ENCODE measurements at places on chromosomes 4 and X.

- no peak overlapping the region for H3K4me3 ChIP-seq
- no peak overlapping the region for H3K27ac ChIP-seq
- H3K4me1 ChIP-seq, result no peaks in the 10 kb centered on the region
- no peaks in the 10 kb centered on the region for H3K36me3 ChIP-seq
Observed at GRCh38 chr4:133555671-133556070, 406.6 kb downstream of the PCDH10 start.

DNA sequence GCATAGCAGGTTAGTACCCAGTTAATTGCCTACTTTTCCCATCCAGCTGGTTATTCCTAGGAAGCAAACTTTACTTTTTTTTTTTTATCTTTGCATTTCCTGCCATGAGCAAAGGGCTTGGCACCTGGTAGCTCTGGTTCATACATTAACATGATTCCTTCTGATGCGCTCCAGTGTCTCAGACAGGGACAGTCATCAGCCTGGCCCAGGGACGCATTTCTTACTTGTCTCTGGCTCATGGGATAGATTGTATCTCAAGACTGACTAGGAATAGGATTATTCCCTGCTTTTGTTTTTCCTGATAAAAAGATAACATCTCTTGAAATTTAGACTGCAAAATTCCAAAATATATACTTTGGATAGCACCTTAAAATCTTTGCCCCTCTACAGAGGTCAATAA is 571.5 kb upstream of the TENM3 start:
- no peaks in the 10 kb centered on the region for H3K36me3 ChIP-seq
- H3K4me3 ChIP-seq, result no peak overlapping the region
- no peak overlapping the region for H3K27ac ChIP-seq

DNA sequence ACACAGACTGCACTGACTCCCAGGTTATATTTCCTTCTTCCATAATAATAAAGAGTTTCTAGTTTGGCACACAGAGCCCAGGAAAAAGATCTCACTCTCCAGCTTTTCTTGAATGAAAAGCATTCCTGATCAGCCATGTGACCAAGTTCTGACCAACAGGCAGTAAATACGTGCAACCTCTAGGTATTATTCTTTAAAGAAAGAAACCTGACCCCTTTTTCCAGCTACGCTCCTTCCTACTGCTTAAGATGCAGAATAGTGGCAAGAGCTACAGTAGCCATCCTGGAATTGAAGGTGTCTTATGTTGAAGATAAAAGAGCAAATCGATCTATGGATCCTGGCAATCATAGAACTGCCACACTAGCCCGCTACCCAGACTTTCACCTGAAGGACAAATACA is 76.7 kb downstream of the LRBA start:
- H3K27ac ChIP-seq, result no peak overlapping the region
- DNase-seq, result no peak
- no peaks in the 10 kb centered on the region for H3K27me3 ChIP-seq

GRCh38 chrX:126165401-126165720 is 728 bp downstream of the DCAF12L2 start:
- DNase-seq, result no peak
- H3K4me1 ChIP-seq, result no peaks in the 10 kb centered on the region
- H3K36me3 ChIP-seq, result no peaks in the 10 kb centered on the region
- no peaks in the 10 kb centered on the region for H3K27me3 ChIP-seq
- H3K4me3 ChIP-seq, result peak overlapping the region; percentile 55
- H3K27ac ChIP-seq, result no peak overlapping the region

- no peak overlapping the region for H3K27ac ChIP-seq
- H3K4me3 ChIP-seq, result no peak overlapping the region
- H3K36me3 ChIP-seq, result no peaks in the 10 kb centered on the region
Observed at GRCh38 chr4:104818579-104818978, 323.9 kb upstream of the CXXC4 start.

DNA sequence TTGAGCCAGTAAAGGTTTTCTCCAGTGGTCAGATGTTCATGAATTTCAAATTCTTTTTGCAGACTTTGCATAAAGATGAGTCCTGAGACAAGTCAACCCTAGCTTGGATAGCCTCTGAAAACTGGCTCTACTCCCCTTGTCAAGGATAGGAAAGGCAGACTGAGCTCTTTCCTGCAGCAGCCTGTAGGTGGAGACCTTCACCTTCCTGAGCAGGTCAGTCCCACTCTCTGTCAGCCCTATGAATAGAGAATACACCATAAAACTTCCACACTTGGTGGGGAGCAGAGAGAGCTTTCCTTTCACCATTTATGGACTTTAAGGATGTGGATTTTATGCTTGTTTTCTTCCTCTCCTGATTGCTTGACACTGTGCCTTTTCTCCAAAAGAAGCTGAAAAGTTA is 41.9 kb downstream of the PCDH19 start:
- H3K27ac ChIP-seq, result no peak overlapping the region
- H3K36me3 ChIP-seq, result no peaks in the 10 kb centered on the region
- H3K4me1 ChIP-seq, result no peaks in the 10 kb centered on the region
- DNase-seq, result no peak

DNA sequence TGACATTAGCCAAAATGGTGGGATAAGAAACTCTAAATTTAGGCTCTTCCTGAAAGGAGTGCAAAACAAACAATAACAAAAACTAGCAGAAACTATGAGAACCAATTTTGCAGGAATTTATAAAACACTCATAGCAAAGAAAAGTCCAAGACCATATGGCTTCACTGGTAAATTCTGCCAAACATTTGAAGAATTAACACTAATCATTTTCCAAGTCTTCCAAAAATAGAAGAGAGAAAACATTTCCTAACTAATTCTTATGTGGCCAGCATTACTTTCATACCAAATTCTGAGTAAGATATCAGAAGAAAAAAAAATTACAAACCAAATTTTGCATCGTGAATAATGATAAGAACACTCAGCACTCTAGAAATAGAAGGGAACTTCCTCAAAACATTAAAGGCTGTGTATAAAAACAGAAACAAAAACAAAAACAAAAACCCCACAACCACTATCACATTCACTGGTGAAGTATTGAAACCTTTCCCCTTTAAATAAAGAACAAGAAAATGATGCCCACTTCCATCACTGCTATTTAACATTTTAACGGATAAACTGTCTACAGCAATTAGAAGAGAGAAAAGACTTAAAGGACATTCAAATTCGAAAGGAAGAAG is 524.3 kb upstream of the GALNTL6 start:
- no peak overlapping the region for H3K27ac ChIP-seq
- H3K4me1 ChIP-seq, result no peaks in the 10 kb centered on the region
- no peak for DNase-seq
- H3K27me3 ChIP-seq, result no peaks in the 10 kb centered on the region
- no peak overlapping the region for H3K4me3 ChIP-seq

- no peaks in the 10 kb centered on the region for H3K27me3 ChIP-seq
- no peak for DNase-seq
- no peak overlapping the region for H3K4me3 ChIP-seq
- no peaks in the 10 kb centered on the region for H3K4me1 ChIP-seq
Observed at GRCh38 chr4:32488690-32489089, 1768.5 kb downstream of the PCDH7 start.

DNA sequence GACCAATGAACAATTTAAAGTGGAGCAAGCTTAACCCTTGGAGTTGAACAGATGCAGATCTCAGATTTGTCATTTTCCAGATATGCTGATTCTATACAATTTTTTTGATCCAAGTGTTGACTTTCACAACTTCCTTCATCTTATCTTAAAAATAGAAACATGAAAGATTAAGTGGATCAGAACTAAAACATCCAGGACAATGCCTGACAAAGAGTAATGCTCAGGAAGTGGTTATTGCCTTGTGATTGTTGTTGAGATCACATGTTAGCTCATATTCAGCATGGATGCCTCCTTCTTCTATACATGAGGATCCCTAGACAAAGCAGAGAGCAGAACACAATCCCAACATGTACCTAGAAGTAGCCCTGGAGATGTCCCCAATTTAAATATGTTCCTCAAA is 160.9 kb downstream of the PPARGC1A start:
- no peak overlapping the region for H3K27ac ChIP-seq
- no peaks in the 10 kb centered on the region for H3K27me3 ChIP-seq
- H3K36me3 ChIP-seq, result no peaks in the 10 kb centered on the region
- H3K4me1 ChIP-seq, result no peaks in the 10 kb centered on the region
- no peak overlapping the region for H3K4me3 ChIP-seq
- no peak for DNase-seq

DNA sequence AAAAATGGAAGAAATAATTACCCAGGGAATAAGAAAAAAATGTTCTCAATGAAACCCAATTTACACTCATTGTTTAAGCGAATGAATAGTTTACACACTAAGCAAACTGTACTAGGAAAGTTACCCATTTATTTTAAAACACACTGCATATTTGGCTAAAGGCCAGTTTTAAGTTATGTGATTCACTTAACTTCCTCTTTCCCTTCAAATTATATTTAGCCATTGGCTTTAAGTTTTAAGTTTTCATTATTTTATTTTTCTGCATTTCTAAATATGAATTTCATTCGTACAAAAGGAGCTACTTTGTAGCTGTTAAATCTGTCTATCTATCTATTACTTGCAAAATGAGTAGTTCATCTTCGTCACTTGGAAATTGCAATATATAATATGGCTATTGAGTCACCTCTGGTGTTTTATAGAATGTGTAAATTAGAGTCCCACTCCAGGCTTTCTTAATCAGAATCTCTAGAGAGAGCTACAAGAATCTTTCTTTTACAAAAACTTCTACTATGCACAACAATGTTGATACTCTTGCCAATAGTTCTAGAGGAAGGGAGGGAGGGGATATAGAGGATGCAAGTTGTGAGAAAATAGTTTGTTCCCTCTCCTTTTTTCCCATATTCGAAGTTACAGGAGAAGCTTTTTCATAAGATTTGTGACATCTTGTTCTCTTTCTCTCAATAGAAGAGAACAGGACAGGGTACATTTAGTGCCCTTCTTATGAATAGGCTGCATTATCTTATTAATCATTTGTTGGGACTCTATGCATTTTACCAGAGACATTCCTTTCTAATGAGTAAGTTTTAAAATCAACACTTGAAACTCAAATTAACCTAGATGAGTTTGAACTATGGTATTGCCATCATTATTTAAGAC is 41.8 kb downstream of the SULT1B1 start:
- DNase-seq, result no peak
- no peaks in the 10 kb centered on the region for H3K4me1 ChIP-seq
- H3K27ac ChIP-seq, result no peak overlapping the region
- no peaks in the 10 kb centered on the region for H3K27me3 ChIP-seq
- H3K4me3 ChIP-seq, result no peak overlapping the region

GRCh38 chr4:151624626-151625565 is 135.9 kb downstream of the GATB start:
- peak; percentile 30 for DNase-seq
- H3K36me3 ChIP-seq, result no peaks in the 10 kb centered on the region
- no peak overlapping the region for H3K27ac ChIP-seq
- H3K4me1 ChIP-seq, result peaks cover 12% of the 10 kb centered on the region
- no peak overlapping the region for H3K4me3 ChIP-seq

GRCh38 chr4:69881173-69881773 is 21.3 kb upstream of the SULT1E1 start:
- H3K27ac ChIP-seq, result no peak overlapping the region
- peak; percentile 28 for DNase-seq
- H3K36me3 ChIP-seq, result no peaks in the 10 kb centered on the region
- H3K27me3 ChIP-seq, result no peaks in the 10 kb centered on the region
- H3K4me3 ChIP-seq, result no peak overlapping the region

DNA sequence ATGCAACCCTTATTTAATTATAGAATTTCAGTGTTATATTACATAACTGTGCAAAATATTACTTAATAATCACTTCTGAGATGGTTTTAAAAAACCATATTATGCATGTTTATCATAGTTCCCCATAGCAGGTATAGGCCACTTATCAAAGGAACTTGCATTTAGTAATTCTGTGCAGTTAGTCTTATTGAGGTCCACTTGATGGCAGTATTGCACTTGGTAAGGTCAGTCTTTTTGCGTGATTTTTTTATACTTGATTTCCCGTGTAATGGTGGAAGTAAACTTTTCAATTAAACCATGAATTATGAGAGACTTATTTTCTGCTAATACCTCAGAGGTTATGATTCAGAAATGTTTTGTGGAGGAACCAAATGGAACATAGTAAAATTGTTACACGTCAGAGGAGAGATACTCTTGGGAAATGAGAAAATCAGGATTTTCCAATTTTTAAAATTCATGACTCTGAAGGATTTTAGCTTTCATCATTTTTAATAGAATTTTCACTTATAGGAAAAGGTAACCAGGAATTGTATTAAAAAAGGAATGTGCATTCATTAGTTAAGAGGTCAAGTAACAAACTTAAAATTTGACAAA is 230.0 kb downstream of the CCSER1 start:
- no peaks in the 10 kb centered on the region for H3K36me3 ChIP-seq
- H3K4me3 ChIP-seq, result no peak overlapping the region
- H3K27ac ChIP-seq, result no peak overlapping the region
- no peaks in the 10 kb centered on the region for H3K4me1 ChIP-seq

GRCh38 chrX:22314692-22315091 is 42.0 kb downstream of the CBLL2 start:
- H3K4me3 ChIP-seq, result no peak overlapping the region
- no peaks in the 10 kb centered on the region for H3K4me1 ChIP-seq
- H3K27me3 ChIP-seq, result no peaks in the 10 kb centered on the region
- no peak for DNase-seq
- no peaks in the 10 kb centered on the region for H3K36me3 ChIP-seq

GRCh38 chr4:61405307-61405706 is 205.2 kb downstream of the ADGRL3 start:
- H3K36me3 ChIP-seq, result no peaks in the 10 kb centered on the region
- no peak overlapping the region for H3K4me3 ChIP-seq
- no peak overlapping the region for H3K27ac ChIP-seq
- no peaks in the 10 kb centered on the region for H3K4me1 ChIP-seq
- H3K27me3 ChIP-seq, result no peaks in the 10 kb centered on the region
- no peak for DNase-seq
